Heart right ventricle (tissue), 16 donors: ENCODE measurements at places on chromosomes 2 and 18.

DNA sequence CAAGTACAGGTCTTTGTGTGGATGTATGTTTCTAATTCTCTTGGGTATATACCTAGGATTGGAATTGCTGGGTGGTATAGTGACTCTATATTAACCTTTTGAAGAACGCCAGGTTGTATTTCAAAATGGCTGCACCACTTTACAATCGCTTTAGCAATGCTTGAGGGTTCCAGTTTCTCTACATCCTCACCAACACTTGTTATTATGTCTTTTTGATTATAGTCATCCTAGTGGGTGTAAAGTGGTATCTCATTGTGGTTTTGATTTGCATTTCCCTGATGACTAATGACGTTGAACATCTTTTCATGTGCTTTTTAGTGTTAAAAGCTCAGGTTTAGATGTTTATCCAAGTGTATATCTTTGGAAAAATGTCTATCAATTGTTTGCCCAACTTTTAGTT lies 39.5 kb downstream of the CTIF start:
- no peak for DNase-seq

GRCh38 chr2:8701681-8702379 lies 20.0 kb downstream of the ID2 start:
- DNase-seq, result no peak

DNA sequence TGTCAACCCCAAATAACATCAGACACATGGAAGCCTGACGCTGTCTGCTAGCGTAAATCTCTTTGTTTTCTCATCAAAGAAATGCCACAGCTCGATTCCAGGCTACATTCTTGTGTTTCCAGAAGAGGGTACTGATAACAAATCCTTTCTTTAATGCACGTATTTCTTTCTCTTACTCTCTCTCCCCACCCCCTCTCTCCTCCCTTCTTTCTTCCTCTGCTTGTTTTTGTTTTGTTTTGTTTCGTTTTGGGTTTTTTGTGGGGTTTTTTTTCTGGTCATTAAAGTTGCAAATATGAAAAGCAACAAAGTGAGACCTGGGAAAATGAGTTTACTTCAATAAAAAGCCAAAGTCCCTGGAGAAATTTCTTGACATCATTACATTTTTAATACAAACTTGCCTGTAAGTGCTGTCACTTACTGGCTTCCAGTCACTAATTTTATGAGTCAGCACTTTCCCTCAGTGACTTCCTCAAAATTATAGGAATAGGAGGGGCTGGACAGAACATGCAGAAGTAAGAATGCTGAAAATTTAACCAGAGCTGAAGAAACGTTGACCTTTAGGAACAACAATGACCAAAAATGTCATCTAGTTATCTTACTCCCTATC lies 106.7 kb upstream of the NABP1 start:
- DNase-seq, result no peak

DNA sequence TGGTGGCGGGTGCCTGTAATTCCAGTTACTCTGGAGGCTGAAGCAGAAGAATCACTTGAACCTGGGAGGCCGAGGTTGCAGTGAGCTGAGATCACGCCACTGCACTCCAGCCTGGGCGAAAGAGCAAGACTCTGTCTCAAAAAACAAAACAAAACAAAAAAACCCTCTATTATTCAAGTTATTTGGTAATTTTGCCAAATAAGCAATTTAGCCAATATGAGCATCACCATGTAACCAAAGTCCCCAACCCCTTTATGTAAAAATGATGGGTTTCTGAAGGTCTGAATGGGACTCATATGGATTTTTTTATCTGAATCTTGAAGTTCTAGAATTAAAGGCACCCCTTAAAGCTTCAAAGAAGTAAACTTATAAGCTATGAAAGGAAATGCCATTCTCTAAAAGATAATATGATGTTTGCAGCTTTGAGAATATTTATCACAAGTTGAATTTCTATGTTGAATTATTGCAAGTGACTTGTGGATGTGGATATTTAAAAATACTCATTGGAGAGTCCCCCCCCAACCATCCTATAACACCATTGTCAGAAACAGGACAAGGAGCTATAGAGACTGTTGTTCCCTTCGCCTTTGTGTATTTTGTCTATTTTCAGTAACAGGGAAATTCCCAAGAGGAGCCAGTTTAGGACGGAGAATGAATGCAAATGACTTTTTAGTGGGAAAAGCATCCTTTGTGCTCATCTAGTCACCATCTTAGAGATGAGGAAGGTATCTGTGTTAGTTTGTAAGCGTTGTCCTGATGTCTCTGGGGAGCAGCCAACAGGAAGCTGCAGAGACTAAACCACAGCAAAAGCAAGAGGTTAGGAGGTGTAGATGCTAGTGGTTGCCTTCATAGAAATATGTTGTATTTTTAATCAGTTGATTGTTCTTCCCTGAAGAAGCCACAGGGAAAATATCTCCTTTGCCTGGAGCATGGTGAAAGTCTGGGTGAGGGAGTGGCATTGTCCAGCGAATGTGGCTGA lies 68.3 kb downstream of the TET3 start:
- DNase-seq, result no peak

GRCh38 chr2:235050980-235051351 lies 99.1 kb downstream of the SH3BP4 start:
- DNase-seq, result peak; percentile 91
